Smooth muscle cell of the pulmonary artery (primary cell): ENCODE measurements at places on chromosomes 7 and 10. TPM values are rescaled to one million over a fixed set of nuclear protein-coding genes. Genes with fewer than 3 reads are reported as not detected.

SEMA3D gene
- 11.8 and 22.5 TPM in 2 replicates for total RNA-seq

CDK1 gene
- total RNA-seq: 4.7 and 18.5 TPM in 2 replicates

MMRN2 gene
- total RNA-seq: 6.2 and 6.3 TPM in 2 replicates

HMX3 gene
- not detected in 2 replicates for total RNA-seq

SLC13A1 gene
- not detected in 2 replicates for total RNA-seq

CALHM3 gene
- not detected in 2 replicates for total RNA-seq

TBX20 gene
- 0.99 and 4.3 TPM in 2 replicates for total RNA-seq

ARHGAP12 gene
- 29.4 and 36.0 TPM in 2 replicates for total RNA-seq

NPFFR1 gene
- not detected in 2 replicates for total RNA-seq

FXYD4 gene
- total RNA-seq: not detected in 2 replicates

HOGA1 gene
- 0.43 and 1.4 TPM in 2 replicates for total RNA-seq

EFCAB10 gene
- total RNA-seq: 0.13 TPM in 1 of 2 replicates, not detected in the other

RBP4 gene
- total RNA-seq: 0.59 and 1.7 TPM in 2 replicates

RBP3 gene
- not detected in 2 replicates for total RNA-seq

FAM241B gene
- total RNA-seq: 0.26 and 0.39 TPM in 2 replicates

GALNT17 gene
- total RNA-seq: 0.13 TPM in 1 of 2 replicates, not detected in the other

HOXA9 gene
- total RNA-seq: 0.33 TPM in 1 of 2 replicates, not detected in the other

HK1 gene
- 237 and 315 TPM in 2 replicates for total RNA-seq

SERPINE1 gene
- 1,589 and 2,809 TPM in 2 replicates for total RNA-seq

TWIST1 gene
- 30.5 and 44.1 TPM in 2 replicates for total RNA-seq

NRG3 gene
- not detected in 2 replicates for total RNA-seq

LRRC4 gene
- total RNA-seq: 0.03 TPM in 1 of 2 replicates, not detected in the other
